GM04503 (cell line): ENCODE measurements at places on chromosomes 5 and 9.

- DNase-seq, result peak; percentile 38
Observed at GRCh38 chr5:125154301-125155110, 408.1 kb upstream of the ZNF608 start.

DNA sequence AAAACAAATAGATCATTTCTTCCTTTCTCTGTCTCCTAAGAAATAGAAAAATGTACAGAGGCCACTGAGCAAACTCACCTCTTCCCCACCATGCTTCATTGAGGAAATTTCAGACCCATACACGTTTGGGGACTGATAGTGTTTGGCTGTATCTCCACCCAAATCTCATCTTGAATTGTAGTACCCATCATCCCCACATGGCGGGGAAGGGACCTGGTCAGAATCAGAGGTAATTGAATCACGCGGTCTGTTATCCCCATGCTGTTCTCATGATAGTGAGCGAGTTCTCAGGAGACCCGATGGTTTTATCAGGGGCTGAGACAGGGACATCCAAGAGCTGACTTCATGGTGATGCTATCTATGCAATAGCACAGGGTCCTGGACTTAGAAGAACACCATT lies 1655.8 kb downstream of the MAT2B start:
- no peak for DNase-seq

DNA sequence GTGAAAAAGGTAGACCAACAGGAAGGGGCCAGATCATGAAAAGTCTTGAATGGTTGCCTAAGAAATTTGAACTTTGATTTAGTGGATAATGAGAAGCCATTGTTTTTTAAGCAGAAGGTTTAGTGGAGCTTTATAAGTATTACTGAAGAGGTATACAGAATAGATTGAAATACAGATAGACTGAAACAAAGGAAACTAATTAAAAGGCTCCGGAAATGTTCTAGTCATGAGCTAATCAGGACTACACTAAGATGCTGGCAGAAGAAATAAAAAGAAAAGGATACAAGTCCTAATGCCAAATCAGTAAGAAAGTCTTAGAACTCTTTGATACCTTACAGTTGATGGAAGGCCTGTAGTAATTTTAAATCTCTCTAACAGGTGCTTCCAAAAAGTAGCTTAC lies 45.7 kb upstream of the RFX3 start:
- DNase-seq, result no peak

GRCh38 chr5:158285698-158286097 lies 426.8 kb upstream of the CLINT1 start:
- no peak for DNase-seq

GRCh38 chr9:35681341-35682002 lies 7.7 kb downstream of the CA9 start:
- no peak for DNase-seq

- DNase-seq, result no peak
Observed at GRCh38 chr5:45532826-45533624, 163.2 kb downstream of the HCN1 start.

GRCh38 chr9:9124616-9125015 lies 1325.0 kb upstream of the DMAC1 start:
- DNase-seq, result no peak

GRCh38 chr9:131801810-131802209 lies 61.9 kb upstream of the RAPGEF1 start:
- DNase-seq, result no peak

DNA sequence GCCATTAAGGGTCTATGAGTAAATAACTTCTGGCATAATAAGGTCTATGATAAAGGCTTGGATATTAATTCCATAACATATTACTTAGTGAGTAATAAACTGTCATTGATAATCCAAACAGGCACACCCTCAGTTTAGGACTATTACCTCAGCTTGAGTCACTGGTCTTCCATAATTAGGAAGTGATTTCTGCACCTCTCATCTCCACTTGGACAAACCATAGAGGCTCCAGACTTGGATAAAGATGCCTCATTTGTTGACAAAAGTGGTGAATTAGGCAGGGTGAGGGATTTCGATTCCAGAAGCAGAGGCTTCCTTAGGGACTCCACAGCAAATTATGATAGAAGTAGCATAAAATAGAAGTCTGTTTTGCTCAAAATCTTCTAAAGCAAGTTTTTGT lies 127.5 kb upstream of the MTAP start:
- DNase-seq, result no peak

DNA sequence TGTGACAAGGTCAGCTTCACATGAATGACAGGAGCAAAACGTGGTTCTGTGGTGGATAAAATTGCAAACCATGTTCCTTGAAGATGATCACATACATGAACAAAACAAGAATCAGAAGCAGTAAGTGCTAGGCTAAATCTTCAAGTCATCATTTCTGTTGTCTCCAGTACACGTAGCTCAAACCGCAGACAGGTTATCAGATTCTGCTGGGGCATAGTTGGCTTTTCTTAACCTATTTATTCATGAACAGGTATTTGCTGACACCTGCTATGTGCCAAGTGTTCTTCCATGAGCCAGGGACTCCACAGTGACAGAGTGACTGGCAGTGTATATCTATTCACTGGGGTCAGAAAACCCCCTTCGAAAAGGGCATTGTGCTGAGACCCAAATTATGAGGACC lies 20.8 kb downstream of the MFAP3 start:
- DNase-seq, result no peak

- DNase-seq, result no peak
Observed at GRCh38 chr9:114682846-114683245, 854 bp upstream of the TEX48 start.

- no peak for DNase-seq
Observed at GRCh38 chr9:112063586-112063985, 111.5 kb downstream of the SUSD1 start.

- no peak for DNase-seq
Observed at GRCh38 chr9:128782669-128783068, 4.4 kb upstream of the TBC1D13 start.

GRCh38 chr9:135394131-135394530 lies 85.5 kb upstream of the PPP1R26 start:
- DNase-seq, result no peak

- DNase-seq, result no peak
Observed at GRCh38 chr9:90642570-90643539, at the start of gene DIRAS2. Gene DIRAS2 (minus strand): TSS chr9:90642824. CDS start chr9:90613827, 28,997 bp downstream.
